ENCODE measurements at places on chromosomes 16 and 17.

GRCh38 chr16:1093284-1094123, 2.5 kb downstream of the C1QTNF8 start:
- DNase-seq = no peak

- DNase-seq = no peak
Observed at GRCh38 chr16:88515371-88515770, 54.8 kb upstream of the ZC3H18 start.

DNA sequence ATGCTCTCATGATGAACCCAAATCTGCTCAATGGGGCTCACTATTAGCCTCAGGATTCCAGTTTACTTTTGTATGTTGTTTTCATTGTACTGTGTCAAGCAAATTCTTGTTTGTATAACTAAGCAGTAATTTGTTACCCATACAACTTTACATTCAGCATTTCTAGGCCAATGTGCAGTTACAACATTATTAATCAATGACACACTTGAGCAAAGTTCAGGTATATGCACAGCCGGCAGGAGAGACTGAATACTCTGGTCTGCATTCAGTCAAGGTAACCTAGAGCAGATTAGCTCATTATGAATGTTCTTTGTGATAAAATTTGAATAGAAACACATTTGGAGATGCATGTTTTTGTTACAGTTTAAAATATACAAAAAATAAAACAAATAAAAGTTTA, 2.2 kb upstream of the MYO1D start:
- DNase-seq = no peak

- DNase-seq = no peak
Observed at GRCh38 chr17:65332375-65332774, 195.2 kb downstream of the RGS9 start.

DNA sequence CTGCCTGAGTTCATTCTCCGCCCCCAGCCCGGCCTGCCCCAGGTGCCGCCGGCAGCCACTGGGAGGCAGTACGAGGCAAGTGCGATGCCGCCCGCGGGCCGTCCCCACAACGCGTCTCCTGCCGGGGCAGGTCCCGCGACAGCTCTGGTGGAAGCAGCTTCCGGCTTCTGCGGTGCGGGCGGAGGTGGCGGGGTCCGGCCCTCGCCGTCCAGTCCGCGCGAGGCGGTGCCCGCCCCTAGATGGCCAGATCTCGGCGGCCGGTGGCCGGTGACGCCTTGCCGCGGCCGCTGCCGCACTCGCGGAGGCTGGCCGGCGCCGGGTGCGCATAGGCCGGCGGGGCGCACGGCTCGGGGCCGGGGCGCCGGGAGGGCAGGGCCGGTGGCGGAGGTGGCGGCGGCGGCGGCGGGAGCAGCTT, 1.8 kb downstream of the GJD3 start:
- DNase-seq = peak; percentile 73

- DNase-seq = no peak
Observed at GRCh38 chr17:64147110-64148016, 17.4 kb upstream of the ERN1 start.

DNA sequence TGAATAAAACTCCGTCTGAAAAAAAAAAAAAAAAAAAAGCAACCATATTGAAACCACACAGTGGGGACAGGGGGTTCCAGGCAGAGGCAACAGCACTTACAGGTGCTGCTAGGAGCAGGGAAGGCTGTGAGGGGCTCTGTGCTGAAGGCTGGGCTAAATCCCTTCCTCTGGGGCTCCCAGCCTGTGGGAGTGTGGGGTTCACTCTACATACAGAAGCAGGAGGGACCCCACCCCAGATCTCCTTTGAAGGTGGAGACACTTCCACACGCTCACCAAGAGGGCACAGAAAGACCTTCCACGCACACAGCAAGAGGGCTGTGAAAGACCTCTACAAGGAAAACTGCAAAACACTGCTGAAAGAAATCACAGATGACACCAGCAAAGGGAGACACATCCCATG, 53.9 kb downstream of the USP22 start:
- no peak for DNase-seq

- DNase-seq = no peak
Observed at GRCh38 chr17:50288306-50288705, 14.0 kb downstream of the TMEM92 start.

DNA sequence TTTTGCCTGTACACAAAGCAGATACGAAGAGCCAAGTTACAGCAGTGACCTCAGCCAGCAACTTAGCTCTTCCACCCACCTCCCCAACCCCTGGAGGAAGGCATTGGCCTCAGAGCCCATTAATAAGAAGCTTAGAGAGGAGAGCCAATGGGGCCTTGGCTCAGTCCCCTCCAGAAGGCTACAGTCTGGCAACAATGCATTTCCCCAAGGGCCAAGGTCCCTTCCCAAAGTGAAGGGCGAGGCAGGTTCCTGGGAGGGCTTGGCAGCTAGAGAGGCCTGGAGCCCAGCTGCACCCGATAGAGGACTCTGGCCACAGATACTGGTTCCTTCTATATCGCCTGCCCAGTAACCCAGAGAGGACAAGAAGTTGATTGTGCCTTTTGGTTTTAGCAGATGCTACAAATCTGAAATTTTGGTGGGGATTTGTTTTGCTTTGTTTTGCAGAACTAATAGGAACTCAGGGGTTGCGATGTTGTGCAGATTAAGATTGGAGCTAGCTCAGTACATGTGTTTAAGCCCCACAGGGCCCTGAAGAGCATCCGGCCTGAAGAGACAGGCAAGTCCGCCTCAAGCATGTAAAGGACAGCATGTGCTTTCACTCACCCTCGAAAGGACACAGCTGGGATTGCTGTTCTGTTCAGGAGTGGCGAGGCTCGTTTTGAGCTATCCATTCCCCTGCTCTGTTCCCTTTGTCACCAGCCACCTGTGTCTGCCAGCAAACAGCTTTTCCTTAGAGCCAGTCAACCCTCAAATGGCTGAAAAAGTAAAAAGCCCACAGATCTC, 12.0 kb upstream of the PNPO start:
- no peak for DNase-seq

DNA sequence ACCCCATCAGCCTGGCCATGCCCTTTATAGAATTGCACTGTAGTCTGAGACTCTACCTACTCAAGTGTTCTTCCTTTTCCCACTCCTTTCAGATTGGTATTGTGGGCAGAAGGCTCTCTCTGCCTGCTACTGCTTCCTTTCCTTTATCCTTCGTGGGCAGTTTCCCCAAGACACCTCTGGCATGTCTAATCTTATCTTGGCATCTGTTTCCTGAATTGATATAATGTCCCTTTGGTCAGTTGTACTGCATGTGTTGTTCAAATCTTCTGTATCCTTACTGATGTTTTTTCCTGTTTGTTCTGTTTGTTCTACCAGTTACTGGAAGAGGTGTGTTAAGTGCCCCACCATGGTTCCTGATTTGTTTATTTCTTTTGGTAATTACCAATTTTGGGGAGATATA, 29.5 kb upstream of the MSI2 start:
- DNase-seq = no peak

- DNase-seq = no peak
Observed at GRCh38 chr16:31182391-31182790, 2.5 kb downstream of the FUS start.

DNA sequence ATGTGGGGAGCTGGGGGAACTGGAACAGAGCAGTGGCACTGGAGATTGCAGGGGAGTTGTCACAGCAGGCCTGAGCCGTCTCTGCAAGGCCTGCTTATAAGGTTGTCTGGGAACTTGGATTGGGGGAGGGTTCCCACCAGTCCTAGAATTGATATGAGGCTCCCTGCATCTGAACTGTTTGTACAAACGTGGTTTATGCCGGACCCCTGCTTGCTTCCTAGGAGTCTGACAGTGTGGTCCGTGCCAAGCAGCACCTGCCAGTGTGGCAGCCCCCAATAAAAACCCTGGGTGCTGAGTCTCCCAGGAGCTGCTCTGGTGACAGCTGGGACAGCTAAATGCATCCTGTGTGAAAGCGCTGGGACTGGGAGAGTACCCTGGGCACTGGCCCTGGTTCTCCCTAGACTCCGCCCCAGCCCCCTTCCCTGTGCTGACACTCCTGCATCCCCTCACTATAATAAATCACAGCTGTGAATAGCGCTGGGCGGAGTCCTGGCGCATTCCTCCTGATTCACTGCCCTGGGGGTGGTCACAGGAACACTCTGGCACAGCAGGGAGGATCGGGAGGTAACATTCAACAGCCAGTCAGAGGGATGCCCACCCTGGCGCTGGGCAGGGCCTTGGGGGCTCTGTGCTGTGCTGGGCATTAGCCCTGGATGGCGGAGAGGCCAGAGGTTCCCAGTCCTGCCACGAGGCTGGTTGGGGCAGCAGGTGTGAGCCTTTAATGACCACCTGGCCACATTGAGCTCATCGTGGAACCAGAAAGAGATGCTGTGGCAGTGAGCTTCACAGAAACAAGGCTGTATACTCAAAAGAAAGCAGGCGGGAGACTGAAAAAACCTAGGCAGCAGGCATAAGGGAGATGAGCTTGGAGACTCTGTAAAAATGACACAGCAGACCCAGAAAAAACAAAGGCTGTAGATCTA, 45.6 kb downstream of the RMI2 start:
- no peak for DNase-seq

DNA sequence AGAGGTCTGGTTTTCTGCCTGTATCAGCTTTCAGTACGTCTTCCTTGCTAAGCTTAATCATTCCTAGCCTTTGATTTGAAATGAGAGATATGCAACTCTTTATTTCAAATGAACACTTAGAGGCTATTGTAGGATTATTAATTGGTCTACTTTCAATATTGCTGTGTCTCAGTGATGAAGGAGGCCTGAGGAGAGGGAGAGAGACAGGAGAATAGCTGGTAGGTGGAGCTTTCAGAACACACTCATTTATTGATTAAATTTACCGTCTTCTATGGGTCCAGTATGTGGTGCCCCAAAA, 187.0 kb downstream of the BCAS3 start:
- no peak for DNase-seq

DNA sequence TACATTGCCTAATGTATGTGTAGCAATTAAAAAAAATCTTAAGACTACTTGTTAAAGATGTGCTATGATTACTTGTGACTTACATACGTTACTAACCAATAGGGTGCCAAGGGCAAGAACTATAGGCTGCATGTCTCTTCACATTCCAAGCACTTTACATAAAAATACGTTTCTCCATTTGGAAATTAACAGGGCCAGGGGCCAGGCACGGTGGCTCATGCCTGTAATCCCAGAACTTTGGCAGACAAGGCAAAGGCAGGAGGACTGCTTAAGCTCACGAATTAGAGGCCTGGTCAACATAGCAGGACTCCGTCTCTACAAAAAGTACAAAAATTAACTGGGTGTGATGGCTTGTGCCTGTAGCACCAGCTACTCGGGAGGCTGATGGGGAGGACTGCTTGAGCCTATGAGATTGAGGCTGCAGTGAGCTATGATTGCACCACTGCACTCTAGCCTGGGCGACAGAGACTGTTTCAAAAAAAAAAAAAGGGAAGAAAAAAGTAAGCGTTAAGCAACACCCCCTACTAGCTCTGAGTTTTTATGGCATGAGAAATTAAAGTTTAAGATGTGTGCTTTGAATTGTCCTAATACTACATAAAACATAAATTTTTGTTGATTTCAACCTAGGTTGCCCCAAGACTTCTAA, 12.3 kb downstream of the PSMD12 start:
- DNase-seq = no peak

- peak; percentile 71 for DNase-seq
Observed at GRCh38 chr17:44350733-44351226, 5.7 kb downstream of the GRN start.

GRCh38 chr16:80350061-80350460, 190.7 kb upstream of the DYNLRB2 start:
- no peak for DNase-seq

GRCh38 chr17:61251939-61252865, 147.4 kb upstream of the TBX2 start:
- DNase-seq = no peak

GRCh38 chr17:32915245-32915644, 12.7 kb upstream of the TMEM98 start:
- no peak for DNase-seq

- no peak for DNase-seq
Observed at GRCh38 chr16:72240466-72240865, 68.5 kb upstream of the PMFBP1 start.

- DNase-seq = no peak
Observed at GRCh38 chr17:11486101-11486867, 112.0 kb upstream of the DNAH9 start.

DNA sequence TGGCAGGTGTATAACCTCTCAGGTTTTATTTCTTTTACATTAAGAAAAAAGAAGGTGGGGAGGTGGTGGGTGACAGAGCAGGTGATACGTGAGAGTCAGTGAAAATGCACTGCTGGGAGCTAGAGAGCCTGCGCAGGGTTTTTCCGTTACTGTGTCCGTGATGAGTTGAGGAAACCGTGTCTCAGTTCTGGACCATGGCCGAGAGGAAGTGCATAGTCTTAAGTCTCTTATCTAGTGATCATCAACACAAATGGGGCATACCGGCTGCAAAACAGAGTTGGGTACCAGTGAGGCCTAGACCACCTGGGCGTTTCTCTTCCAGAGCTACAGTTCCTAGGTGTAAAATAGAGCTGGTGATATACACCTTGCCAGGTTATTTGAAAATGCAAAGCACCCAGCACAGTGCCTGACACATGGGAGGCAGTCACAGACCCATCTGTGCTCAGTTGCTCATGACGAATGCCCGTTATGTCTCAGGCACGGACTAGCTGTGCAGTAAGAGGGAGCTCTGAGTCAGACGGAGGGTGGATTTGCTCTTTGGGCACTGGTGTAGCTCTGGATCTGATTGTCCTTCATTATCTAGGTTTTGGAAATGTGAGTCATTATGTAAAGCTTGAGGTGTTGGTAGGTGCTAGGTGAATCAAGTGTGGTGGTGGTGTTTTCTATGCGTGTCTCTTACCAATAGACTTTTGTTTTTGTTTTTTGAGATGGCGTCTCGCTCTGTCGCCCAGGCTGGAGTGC, 60.9 kb downstream of the RPTOR start:
- peak; percentile 25 for DNase-seq

DNA sequence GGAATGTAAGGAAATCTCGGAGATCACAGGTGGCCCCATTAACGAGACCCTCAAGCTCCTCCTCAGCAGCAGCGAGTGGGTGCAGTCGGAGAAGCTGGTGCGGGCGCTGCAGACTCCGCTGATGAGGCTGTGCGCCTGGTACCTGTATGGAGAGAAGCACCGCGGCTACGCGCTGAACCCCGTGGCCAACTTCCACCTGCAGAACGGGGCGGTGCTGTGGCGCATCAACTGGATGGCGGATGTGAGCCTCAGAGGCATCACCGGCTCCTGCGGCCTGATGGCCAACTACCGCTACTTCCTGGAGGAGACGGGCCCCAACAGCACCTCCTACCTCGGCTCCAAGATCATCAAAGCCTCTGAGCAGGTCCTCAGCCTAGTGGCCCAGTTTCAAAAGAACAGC, 16.2 kb downstream of the MLYCD start:
- no peak for DNase-seq

- no peak for DNase-seq
Observed at GRCh38 chr17:10583834-10584233, 34.4 kb upstream of the MYH2 start.

GRCh38 chr17:69743091-69743490, 328.6 kb downstream of the MAP2K6 start:
- no peak for DNase-seq

- DNase-seq = no peak
Observed at GRCh38 chr16:76941113-76941512, 249.9 kb upstream of the MON1B start.

DNA sequence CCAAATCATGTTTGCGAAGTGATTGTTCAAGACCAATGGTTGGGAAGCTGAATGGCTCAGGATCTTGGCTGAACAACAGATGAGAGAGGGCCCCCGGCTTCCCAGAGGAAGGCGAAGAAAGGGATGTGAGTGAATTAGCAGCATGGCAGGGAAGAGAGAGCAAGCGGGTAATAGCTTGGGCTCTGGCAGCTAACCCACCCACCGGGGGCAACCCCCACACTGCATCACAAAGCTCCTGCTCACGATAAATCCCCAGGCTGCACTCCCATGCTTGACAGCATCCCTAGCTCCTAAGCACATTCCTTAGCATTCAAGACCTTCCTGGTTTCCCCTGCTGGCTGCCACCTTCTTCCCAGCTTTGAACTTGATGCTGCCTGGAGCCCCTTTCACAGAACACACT, 26.2 kb upstream of the EMP2 start:
- DNase-seq = no peak
